ENCODE measurements at places on chromosomes 1 and 21. TPM values are rescaled to one million over a fixed set of nuclear protein-coding genes. Genes with fewer than 3 reads are reported as not detected.

DNA sequence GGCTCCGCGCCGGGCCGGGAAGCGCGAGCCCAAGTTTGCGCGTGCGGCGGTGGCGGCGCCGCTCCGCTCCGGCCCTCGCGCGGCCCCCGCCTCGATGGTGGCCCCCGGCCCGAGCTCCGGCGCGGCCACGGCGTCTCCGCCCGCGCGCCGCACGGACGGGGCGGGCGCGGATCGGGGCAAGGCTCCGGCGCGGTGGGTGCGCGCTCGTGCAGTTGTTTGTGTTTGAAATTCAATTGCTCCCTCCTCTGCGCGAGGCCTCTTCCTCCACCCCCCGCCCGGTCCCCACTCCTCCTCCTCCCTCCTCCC lies at the start of gene HDGF:
TSS of gene HDGF (minus strand) at position 225 of the 306 bp plus-strand sequence. CDS start 246 bp downstream, outside the sequence.
- DNase-seq: no peak

DNA sequence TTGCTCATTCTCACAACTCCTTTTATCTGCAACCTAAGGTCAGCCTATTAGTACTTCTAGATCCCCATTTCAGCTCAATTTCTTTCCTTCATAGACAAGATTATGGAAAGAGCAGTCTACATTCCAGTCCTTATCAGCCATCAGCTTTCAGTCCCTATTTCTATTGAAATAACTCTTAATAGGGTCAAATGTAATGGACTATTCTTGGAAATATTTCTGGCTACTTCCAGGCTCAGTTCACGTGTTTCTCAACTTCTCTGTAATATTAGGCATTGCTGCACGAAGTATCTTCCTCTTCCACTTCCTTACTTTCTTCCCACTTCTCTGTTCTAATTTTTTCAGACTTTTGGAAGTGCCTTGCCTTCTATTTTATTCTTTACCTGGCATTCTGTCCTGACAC lies 232.9 kb upstream of the USP25 start:
- DNase-seq: no peak

DNA sequence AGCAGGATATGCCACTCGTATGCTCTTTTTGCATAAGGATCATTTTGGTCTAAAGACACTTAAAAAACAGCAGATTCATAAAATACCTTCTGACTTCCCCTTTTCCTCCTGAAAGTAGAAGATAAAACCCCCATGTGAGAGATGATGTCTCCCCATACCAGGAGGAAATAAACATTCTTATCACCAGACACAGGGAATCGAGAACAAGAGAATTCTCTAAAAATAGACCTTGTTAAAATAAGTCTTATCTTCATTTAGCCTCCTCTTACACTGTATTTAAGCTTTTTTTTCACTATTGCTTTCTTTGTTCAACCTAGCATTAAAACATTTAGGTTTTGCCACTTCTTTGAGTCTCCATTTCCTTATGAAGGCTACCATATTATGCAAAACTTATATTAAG lies 709.3 kb downstream of the KCNT2 start:
- no peak for DNase-seq

- no peak for DNase-seq
These were observed 188.3 kb upstream of the CAMK1G start for GRCh38 chr1:209395169-209395568.

SERTAD4 gene
- 47.2 TPM for total RNA-seq

All from osteocyte (in vitro differentiated cells).